ENCODE measurements at places on chromosomes 11 and 22.

DNA sequence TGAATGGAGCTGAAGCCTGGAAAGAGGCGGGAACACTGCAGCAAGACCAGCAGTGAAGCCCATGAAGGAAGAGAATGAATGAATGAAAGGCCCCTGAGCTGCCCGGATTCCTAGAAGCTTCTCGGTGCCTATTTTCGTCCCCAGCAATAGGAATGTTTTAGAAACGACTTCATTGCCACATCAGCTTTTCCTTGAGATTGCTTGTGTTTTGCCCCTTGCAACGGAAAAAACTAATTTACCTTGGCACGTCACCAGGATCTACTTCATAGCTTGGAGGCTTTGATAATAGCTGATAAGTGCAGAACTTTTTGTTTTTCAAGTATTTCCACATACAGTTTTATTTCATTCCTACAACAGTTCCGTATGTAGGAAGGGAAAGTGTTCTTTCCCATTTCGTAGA lies 248.9 kb upstream of the NARS2 start:
- no peak for DNase-seq

GRCh38 chr11:112925516-112926310 lies 35.5 kb upstream of the NCAM1 start:
- DNase-seq = no peak

- DNase-seq = no peak
Observed at GRCh38 chr11:1757861-1758610, 5.7 kb downstream of the CTSD start.

- no peak for DNase-seq
Observed at GRCh38 chr11:128503245-128503991, 83.9 kb downstream of the ETS1 start.

GRCh38 chr11:10588904-10589303 lies 20.4 kb upstream of the LYVE1 start:
- DNase-seq = no peak

GRCh38 chr11:72639502-72640375 lies 34.5 kb downstream of the PDE2A start:
- no peak for DNase-seq

DNA sequence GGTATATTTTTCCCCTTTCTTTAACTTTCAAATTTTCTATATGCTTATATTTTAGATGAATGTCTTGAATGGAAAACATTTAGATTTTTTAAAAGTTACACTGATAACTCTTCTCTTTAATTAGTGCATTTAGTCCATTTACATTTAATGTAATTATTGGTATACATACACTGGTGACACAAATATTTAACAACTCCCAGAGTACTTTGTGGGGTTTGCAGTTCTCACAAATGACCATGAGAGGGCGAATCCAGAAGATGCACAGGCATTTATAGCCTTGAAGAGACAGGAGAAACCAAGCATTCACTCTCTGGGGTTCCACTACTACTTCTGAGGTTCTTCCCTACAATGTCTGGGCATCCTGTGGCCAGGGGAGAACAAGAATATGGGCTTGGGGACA lies 125.1 kb downstream of the TIMP3 start:
- DNase-seq = no peak

GRCh38 chr11:33864479-33864878 lies 27.4 kb downstream of the LMO2 start:
- DNase-seq = no peak

DNA sequence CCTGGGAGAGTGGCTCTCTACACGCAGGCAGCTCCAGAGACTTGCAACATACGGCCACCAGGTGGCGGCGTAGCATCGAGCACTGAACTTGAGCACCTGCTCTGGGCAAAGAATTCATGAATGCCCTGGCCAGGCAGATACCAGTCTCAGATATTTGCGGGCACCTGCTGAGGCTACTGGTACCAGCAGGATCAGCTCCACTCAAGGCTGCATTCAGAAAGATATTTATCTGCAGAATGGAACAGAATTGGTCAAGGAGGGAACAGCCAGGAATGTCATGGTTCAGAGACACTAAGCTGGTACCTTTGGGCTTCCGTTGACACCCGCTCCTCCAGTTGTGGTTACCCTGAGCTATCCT lies 10.8 kb upstream of the CCDC86 start:
- DNase-seq = peak; percentile 87
